ENCODE measurements at places on chromosomes 7 and 10.

- no peak for DNase-seq
Observed at GRCh38 chr7:105639667-105640493, 58.6 kb upstream of the EFCAB10 start.

DNA sequence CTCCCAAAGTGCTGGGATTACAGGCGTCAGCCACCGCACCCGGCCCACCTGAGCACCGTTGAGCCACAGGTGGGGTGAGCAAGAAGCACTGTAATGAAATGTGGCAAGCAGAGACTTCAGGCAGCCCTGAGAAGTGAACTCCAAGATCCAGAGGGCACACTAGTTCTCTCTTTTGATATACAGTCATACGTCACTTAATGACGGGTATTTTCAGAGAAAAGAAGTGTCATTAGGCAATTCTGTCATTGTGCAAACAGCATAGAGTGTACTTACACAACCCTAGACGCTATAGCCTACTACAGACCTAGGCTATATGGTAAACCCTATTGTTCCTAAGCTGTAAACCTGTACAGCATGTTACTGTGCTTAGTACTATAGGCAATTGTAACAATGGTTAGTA is 7.9 kb downstream of the PANK1 start:
- DNase-seq = no peak

GRCh38 chr10:29434111-29434510 is 145.2 kb downstream of the LYZL1 start:
- DNase-seq = no peak

GRCh38 chr10:124008187-124008586 is 85.2 kb downstream of the CHST15 start:
- no peak for DNase-seq

DNA sequence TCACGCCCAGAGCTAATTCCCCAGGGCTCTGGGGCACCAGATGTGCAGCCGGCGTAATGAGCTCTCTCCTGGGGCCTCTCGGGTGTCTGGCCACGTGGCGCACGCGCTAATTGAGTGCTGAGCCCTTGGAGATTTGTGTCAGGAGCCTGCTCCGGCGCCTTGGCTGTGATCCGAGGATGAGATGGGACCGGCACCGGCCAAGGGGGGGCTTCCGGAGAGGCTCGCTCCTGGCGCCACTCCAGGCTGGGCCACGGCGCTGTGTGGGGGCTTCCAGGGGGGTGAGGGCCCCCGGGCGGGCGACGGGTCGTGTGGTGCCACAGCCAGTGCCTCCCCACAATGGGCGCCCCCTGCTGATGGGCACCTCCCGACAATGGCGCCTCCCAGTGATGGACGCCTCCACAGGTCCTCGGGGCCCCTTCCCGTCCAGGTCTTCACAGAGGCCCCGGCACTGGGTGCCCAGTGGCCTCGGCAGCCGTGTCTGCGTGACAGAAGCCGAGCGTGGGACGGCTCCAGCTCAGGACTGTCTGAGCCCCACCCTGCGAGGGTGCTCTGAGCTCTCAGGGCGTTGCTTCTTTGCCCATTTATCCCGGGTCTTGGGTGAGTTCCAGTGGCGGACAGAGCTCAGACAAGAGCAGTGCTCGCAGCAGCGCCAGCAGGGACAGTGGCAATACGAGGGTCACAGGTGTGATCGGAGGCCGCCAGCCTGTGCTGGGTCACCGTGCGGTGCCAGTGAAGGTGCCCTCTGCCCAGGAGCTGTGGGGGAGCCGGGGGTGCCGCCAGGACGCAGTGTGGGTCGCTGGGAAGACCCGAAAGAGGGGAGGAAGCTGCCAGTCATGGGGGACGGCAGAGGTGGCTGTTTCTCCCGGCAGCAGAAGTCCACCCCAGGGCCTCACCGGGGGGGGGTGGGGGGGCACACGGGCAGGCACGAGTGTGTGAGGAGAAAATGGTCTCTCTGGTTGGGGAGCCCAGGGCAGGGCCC is 8.2 kb upstream of the NKX6-2 start:
- no peak for DNase-seq

DNA sequence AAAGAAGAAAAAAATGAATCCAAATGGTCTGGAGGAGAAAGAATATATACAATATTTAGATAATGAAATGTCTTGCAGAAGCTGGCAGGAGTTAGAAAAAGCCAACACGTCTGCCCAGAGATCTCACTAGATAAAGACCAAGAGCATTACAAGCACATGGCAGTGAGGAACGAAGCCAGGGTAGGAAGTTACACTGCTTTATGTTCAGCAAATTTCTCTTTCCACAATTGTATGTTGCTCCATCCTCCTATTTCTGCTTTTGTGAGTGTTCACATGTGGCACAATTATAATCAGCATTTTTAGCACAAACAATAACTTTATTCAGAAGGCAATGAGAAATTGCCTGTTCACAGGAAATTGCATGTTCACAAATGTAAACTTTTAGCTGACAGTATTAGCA is 53.7 kb downstream of the LRRC17 start:
- no peak for DNase-seq

DNA sequence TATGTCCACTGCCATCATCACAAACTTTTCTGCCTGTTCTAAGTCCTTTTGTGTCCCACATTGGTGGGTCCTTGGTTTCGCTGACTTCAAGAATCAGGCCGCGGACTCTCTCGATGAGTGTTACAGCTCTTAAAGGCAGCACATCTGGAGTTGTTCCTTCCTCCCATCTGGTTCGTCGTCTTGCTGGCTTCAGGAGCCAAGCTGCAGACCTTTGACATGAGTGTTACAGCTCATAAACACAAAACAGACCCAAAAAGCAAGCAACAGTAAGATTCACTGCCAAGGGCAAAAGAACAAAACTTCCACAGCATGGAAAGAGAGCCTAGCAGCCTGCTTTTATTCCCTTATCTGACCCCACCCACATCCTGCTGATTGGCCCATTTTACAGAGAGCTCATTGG is 30.2 kb downstream of the ASNS start:
- no peak for DNase-seq

DNA sequence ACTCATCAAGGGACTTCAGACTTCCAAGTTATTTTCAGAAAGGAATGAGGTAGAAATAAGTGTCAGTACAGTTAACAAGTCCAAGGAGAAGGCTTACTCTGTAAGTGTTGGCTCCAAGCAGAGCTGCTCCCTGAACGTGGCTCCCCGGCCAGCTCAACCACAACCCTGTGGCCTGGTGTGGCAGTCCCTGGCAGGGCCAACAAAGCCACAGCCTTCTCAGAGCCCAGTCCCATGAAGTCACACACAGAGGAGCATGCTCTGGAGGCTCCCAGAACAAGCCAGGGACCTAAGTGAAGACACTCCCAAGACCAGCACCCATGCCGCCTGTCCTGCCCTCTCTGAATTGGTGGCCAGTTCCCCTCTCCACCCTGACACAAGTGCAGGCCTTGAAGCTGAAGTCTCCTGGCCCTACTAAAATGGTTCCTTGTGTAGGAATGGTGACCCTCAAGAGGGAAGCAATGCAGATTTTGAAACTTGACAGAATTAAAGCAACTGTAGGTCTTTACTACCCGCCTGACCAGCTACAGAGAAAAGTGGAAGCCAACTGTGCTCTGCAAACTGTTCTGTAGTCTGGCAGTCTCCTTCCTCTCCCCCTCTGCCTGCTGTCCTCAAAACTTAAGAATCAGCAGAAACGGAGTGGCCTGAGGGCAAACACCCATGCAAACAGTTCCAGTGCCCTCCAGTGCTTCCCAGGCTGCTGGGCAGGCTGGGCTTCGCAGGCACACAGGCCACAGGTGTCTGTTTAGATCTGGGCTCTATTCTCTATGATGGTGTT is 51.1 kb downstream of the NOD1 start:
- DNase-seq = no peak

GRCh38 chr10:133225707-133226191 is 4.3 kb upstream of the UTF1 start:
- peak; percentile 48 for DNase-seq

DNA sequence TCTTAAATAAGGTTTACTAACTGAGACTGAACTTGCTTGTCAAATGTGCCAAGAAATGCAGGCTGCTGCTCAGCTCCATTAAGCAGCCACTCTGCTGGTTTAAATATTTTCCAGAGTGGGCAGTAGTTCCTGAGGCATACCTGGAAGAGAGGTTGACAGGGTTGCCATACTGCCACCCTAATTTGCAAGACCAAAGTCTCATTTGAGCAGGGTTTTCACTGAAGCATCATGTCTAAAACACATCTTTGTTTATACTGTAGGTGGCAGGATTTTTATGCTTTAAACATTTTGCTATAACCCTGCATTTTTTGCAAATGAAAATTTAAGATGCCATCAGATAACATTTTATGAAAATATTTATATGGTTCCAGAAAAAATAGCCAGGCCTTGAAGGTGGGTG is 618.0 kb upstream of the LRRTM3 start:
- no peak for DNase-seq

GRCh38 chr10:35520996-35521395 is 84.1 kb upstream of the GJD4 start:
- DNase-seq = no peak

DNA sequence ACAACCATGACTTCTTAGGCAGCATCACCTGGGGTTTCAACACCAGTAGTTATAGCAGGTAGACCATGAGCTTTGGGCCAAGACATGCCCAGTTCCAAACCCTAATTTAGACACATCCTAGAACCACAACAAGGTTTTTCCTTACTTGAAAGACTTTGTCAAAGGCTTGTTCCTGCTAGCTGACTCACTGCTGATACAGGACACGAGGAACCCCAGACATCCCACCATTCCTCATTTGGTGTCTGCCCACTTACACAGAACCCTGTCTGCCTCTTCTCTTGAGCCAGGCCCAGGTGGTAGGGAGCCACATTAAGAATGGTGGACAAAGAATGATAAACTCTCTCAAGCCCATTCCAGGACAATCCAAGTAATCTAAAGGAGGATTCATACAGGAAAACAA is 109.0 kb downstream of the CCDC71L start:
- DNase-seq = no peak

- DNase-seq = no peak
Observed at GRCh38 chr7:131104596-131105293, 222.9 kb upstream of the MKLN1 start.

GRCh38 chr10:50619882-50620281 is 3.9 kb downstream of the SGMS1 start:
- DNase-seq = no peak

DNA sequence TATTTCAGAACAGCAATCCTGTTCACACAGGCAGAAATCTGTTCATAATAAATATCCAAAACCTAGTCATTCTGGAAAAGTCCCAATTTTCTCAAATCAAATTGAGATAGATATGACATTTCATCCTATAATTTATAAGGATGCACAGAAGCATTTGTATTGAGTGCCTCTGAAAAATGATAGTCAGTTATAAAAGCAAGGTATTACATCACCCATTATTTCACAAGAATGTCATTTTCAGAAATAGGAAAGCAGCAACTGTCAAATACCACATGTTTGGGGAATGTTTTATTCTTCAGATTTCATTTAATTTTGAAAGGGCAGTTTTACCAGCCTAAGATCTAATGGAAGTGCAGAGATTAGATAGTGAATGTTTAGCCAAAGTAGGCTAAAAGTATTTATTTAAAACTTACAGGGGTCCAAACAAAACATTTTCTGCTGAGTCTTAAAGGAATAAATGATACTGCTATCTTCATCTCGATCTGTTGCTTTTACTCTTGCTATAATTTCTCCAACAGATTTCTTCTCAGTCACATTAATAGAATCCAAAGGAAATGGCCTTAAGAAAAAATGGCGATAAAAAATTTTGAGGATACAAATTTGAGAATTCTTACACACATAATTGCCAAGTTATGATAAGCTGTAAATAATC is 185.8 kb downstream of the HGF start:
- no peak for DNase-seq
